ENCODE measurements at places on chromosomes 1 and 21. TPM values are rescaled to one million over a fixed set of nuclear protein-coding genes. Genes with fewer than 3 reads are reported as not detected.

DNA sequence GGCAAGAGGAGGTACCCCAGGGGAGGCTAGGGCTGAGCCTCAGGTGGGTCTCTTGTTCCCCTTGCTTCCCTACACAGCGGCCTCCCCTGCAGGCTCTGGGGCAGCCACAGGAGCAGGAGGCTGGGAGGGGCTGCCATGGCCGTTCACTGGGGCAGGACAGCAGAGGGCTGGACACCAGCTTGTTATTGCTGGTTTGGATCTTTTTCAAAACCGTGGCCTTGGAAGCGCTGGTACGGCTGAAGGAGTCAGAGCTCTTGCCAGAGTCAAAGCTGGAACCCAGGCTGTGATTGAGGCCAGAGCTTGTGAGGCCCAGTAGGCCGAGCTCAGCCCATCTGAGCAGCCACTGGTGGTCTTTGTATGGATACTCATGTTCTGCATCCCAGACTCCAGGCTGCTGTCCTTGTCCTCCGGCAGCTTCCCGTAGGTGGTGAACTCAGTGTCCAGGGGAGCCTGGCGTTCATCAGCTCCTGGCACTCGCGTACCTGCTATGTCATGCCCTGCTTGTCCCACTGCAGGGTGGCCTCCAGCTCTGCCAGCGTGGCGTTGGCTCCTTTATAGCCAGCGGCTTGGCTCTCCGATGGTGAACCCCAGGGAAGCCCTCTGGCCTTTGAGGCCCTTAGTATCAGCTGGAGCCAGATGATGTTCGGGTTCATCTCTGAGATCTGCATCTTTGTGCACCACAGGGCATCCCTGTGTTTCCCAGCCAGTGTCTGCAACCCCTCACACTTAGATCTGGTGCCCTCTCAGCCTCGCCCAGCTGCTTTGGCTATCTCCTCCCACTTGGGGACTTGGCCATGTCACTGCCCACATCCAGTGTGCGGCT lies 40.3 kb upstream of the THEM4 start:
- DNase-seq, result no peak

GRCh38 chr1:196535727-196536126 lies 72.5 kb downstream of the KCNT2 start:
- no peak for DNase-seq

Gene DRAXIN
- total RNA-seq, result under 0.01 TPM

- no peak for DNase-seq
These were observed 136.8 kb downstream of the RHOU start for GRCh38 chr1:228872080-228872479.

GRCh38 chr1:66617362-66618184 lies 83.6 kb downstream of the SGIP1 start:
- no peak for DNase-seq

Gene HCRTR1
- 0.21 TPM for total RNA-seq

DNA sequence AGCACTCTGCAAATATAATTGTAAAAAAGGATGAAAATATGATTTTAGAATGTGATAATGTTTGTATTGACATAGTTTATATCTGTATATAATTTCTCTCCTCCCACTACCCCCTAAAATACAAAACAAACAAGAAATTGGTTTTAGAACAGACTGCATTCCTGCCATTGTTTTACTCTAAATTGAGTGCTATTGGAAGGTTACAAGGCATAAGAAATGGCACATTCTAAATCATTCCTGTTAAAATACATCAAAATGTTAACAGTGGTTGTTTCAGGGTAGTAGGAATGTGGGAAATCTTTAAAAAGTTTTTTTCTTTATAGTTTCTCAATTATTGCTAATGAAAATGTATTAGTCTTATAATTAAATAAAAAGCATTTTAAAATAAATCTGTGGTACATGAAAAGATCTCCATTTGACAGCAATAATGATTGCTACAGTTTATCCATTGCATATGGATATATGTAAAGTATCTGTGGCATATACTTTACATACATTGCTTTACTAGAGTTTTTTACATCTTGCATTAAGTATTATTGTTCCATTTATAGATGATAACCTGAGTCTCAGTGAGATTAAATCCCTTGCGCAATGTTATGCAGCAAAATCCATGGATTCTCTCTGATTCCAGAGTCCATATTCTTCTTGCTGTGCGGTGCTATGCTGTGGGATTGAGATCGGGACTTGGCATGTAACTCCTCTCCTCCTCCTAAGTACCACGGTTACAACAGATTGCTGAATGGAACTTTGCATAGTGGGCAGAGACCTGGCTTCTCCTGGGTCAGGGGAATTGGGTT lies 319.8 kb downstream of the LMO4 start:
- DNase-seq, result no peak

Gene ADGRB2
- total RNA-seq, result 1.6 TPM

- DNase-seq, result peak; percentile 47
These were observed 2.1 kb downstream of the ARHGEF2 start for GRCh38 chr1:155976062-155976912.

DNA sequence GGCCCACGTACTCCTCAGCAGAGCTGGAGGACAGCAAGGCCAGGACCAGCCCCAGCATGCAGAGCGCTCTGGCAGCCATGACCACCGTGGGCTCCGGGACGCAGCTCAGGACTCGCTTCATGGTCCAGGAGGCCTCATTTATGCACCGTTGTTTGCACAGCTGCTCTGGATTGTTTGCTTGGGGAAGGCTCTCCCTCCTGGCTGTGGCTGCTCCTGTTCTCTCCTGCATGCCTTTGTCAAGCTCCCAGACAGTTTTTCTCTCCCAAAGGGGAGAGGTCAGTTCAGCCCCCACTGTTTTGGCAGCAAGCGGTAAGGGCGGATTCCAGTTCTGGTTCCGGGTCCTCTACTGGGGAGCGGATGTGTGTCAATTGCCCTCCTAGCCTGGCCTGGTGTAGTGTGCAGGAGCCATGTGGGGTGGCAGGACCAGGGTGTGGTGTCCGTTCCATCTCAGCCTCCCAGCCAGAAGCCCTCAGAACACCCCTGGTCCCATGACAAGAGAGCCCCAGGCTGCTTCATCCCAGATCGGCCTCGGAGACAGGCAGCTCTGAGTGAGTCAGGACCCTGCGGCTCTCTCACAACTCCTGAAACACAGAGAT lies at the start of gene TFF3:
TFF3 (minus strand) TSS at position 114 of the 596 bp plus-strand sequence; CDS start at position 79, 35 bp downstream.
- no peak for DNase-seq

GRCh38 chr1:16152481-16153087 lies 3.3 kb downstream of the EPHA2 start:
- DNase-seq, result no peak

Gene SV2A
- 0.84 TPM for total RNA-seq

GRCh38 chr1:115643225-115643624 lies 1.5 kb downstream of the VANGL1 start:
- DNase-seq, result no peak

Gene B3GALT2
- 7.0 TPM for total RNA-seq

GRCh38 chr21:32819694-32820093 lies 48.1 kb upstream of the PAXBP1 start:
- peak; percentile 15 for DNase-seq

Gene CCDC30
- 2.7 TPM for total RNA-seq

GRCh38 chr1:244065063-244065793 lies 14.1 kb downstream of the ZBTB18 start:
- no peak for DNase-seq

DNA sequence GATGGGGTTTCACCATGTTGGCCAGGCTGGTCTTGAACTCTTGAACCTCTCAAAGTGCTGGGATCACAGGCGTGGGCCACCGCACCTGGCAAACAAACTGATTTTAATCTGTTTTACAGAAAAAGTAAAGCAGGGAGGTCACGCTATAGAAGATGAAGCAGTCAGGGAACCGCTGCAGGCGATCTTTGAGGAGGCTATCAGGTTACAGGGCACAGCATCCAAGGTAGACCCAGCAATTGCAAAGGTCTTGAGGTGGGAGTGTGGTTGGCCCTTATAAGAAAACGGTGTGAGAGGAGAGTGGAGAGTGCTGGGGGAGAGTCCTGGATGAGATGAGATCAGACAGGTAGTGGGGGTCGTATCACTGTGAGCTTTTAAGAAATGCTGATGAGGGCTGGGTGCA lies 2.6 kb upstream of the TMCO4 start:
- DNase-seq, result no peak

DNA sequence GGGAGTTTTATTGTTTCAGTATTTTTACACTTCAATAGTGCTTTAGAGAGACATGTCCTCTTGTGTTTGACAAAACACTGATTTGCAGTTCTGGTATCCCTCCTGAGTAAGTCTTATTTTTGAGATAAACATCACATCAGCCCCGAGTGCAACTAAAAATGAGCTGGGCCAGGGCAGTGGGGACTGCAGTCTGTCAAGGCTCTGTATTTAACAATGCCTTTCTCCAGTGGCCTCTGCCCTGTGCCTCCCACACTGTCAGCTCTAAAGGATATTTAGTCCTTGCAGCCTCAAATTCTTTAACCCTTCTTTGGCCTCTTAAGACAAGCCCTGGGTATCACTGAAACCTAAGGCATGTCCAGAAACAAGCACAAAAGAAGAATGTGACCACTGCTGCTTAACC lies 160.6 kb downstream of the ST6GALNAC5 start:
- no peak for DNase-seq

Gene PIGR
- total RNA-seq, result not detected

DNA sequence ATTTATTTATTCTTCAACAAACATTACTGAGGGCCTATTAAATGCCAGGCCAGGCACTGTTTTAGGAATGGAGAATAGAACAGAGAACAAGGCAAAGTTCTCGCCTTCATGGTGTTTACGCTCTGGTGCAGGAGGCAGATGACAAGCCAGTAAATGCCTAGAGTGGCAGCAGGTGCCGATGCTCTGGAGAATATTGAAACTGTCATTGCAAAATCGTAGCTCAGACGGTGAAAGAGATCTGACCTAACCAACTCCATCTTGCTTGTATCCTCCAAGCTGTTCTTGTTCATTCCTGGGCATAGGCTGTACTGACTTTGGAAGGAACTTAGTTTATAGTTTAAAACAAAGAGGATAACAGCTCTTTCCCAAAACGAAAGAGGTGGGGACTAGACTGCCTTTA lies 13.5 kb upstream of the ENO1 start:
- DNase-seq, result no peak

Gene MIS18A
- total RNA-seq, result 9.3 TPM

DNA sequence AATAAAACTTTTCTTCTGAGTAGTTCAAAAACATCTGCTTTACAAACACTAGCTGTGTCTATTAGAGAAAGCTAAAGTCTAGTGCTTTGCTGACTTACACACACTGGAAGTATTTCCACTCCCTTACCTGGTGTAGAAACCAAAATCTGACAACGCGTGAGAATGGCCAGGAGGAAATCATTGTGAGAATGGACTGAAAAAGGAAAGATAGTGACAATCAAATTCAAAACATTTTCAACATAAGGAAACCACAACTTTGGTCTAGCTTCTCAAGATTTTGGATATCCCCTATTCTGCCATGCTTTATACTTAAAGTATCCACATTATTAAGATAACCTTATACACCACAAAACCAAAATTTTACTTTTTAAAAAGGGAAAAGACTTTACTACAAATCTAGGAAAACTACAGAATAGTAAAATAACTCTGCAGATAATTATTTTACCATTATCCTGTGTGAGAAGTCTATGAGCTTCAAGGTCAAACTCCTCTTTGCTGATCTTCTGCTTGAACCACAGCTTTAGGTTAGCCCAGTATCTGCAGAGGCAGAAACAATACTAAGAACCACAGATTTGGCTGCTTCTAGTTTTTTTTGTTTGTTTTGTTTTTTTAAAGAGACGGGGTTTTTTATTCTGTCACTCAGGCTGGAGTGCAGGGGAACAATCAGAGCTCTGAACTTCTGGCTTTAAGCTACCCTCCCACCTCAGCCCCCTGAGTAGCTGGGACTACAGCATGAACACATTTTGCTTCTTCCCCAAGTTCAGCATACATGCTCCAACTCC lies 6.6 kb downstream of the TADA1 start:
- no peak for DNase-seq

GRCh38 chr1:184827600-184828368 lies 73.1 kb upstream of the EDEM3 start:
- DNase-seq, result no peak

DNA sequence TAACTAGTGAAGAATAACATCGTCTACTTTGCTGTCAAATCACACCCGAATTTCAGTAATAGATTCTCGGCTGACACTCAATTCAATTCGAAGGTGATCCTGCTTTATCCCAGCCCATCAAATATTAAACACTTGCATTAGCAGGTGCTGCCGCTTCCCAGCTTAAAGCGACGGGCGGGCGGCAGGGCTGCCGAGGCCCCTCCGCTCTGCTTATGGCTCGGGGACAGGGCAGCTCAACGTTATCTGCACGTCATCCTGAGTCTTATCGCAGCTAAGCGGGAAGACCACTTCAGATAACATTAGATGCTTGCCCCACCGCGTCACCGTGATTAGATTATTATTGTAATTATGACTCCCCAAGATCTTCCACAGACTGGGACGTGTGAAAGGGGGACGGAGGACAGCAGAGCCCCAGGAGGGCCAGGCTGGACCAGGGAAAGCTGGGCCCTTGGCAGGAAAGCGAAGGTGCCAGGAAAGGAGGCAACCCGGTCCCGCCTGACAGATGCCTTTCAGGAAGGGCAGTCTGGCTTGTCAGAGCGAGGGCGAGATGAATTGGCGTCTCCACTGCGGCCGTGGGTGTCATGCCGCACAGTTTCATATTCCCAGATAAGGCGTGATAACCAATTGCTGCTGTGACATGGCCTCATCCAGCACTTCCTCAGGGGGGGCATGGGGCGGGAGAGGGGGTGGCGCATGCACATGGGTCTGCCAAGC lies 37.0 kb downstream of the DMAP1 start:
- no peak for DNase-seq

Gene USH2A
- 1.0 TPM for total RNA-seq

- DNase-seq, result no peak
These were observed 5.9 kb upstream of the TAGLN2 start for GRCh38 chr1:159931101-159931794.

DNA sequence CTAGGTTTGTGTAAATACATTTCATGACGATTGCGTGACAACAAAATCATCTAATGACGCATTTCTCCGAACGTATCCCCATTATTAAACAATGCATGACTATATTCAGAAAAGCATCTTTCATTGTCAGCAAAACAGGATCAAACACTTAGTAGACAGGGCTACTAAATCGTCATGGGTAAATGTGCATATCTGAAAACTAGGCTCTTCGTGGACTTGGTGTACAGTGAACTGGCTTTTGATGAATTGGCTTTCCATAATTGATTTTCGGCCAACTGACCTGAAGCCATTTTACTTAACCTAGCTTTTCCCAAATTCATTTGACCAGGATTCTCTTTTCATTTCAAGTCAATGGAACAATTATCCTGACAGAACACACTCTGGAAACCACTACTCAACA lies 665.0 kb downstream of the SMYD3 start:
- DNase-seq, result no peak

DNA sequence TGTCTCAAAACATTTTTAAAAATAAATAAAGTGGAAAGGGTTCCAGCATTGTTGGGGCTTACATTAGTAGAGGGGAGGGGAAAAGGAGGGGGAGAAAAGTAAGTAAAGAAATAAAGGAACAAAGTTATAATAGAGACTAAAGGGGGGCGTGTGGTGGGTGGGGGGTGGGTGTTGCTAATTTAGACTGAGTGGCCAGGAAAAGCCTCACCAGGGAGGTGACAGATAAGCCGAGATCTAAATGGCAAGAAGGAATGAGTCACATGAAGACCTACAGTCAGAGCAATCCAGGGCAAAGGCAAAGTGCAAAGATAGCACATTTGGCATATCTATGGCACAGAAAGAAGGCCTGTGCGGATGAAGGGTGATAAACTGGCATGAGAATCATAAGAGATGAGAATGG lies 7.5 kb downstream of the MPL start:
- no peak for DNase-seq

GRCh38 chr1:67270541-67270940 lies 37.1 kb upstream of the IL12RB2 start:
- no peak for DNase-seq

Gene C1orf226
- 2.9 TPM for total RNA-seq

Gene KRTAP21-2
- total RNA-seq, result not detected

Gene TENT5C
- total RNA-seq, result 1.0 TPM

Gene S100A5
- not detected for total RNA-seq

- DNase-seq, result no peak
These were observed 45.2 kb downstream of the MIGA1 start for GRCh38 chr1:77824694-77825093.

All from tibial nerve (tissue), 4 donors.